ENCODE measurements at places on chromosomes 11 and 22.

DNA sequence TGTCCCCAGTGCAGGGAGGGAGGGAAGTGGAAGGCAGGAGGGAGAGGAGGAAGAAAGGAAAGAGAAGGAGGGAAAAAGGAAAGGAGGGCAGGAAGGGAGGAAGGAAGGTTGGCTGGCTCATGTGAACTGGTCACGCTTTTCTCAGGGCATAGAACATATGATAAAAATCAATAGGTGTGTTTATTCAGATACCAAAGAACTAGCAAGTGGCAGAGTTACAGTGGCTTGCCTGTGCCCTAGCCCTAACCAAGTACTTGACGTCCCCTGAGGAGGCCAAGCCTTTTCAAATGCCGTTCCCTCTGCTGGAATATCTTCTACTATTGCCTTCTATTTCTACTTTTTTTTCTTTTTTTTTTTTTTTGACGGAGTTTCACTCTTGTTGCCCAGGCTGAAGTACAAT, 33.5 kb downstream of the CHRDL2 start:
- no peak for DNase-seq

GRCh38 chr11:126991596-126991995, 9.0 kb downstream of the KIRREL3 start:
- DNase-seq = no peak

GRCh38 chr11:118415739-118416068, 14.3 kb downstream of the ATP5MG start:
- peak; percentile 52 for DNase-seq

DNA sequence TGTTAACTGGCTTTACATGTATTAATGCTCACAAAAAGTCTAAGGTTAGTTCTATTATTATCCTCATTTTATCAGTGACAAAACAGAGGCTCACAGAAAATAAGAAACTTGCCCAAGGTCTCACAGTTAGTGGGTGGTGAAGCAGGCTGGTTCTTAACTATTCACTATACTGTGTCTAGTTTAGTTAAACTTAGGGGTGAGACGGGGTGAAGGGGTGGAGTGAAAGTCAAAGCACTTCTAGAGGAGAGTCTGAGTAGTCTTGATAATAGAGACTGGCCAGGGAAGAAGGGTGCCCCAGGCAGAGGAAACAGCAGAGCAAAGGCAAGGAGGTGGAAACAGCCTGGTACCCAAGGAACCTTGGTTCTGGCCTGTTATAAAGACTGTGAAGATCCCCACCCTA, 4.0 kb downstream of the ASCC2 start:
- no peak for DNase-seq

- no peak for DNase-seq
These were observed 52.8 kb upstream of the SLC35C1 start for GRCh38 chr11:45752106-45752505.

DNA sequence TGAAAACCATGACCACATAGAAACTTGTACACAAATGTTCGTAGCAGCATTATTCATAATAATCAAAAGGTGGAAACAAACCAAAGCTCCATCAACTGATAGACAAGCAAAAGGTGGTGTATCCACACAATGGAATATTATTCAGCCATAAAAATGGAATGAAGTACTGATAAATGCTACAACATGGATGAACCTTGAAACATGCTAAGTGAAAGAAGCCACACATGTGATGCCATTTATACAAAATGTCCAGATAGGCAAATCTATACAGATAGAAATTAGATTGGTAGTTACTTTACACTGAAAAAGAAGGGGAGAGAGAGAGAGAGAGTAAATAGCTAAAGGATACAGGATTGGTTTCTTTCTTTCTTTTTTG, 27.7 kb downstream of the MAPK1 start:
- DNase-seq = no peak

Measured in MV-4-11 (cell line).